ENCODE measurements at places on chromosomes 11 and 22.

DNA sequence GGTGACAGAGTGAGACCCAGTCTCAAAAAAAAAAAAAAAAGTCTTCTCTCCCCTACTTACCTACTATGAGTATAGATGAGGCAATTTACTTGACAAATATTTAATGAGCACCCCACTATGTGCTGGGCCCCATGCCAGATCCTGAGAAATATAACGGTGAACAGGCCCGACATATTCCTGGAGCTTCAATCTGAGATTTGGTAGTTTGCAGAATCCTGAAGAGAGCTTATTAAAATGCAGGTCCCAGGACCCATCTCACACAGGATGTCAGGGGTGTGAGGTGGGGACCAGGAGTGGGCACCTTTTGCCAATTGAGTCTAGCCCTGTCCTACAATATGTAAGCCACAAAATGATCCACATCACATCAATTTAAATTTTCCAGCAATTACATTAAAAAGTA is 44.0 kb downstream of the KCNJ4 start:
- no peak for DNase-seq

DNA sequence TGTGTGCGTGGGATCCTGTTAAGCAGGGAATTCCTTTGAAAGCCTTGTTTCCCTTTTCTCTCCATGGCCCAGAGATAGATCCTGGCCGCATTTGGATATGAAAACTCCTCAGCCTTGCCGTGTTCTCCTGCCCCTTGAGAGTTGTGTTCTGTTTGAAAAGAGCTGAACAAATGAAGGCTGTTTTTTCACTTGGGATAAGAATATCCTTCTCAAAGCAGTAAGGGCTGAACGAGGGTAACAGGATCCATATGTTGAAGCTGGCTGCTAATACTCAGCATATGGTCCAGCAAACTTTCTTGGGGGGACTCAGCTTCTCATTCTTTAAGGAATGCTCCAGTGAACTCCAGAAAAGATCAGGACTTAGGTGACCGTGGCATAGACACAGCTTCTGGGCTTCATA is 114.5 kb upstream of the TTC12 start:
- DNase-seq = no peak

DNA sequence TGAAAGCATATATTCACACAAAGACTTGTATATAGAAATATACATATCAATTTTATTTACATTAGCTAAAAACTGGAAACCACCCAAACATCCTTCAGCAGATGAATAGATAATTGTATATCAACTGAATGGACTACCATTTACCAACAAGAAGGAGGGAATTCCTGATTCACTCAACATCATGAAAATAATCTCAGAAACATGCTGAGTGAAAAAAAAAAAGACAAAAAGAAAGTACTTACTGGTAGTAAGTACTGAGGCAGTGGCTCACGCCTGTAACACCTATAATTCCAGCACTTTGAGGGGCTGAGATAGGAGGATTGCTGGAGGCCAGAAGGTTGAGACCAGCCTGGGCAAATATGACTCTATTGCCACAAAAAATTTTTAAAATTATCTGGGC is 7.4 kb upstream of the IPO7 start:
- no peak for DNase-seq

- DNase-seq = no peak
Measured at GRCh38 chr11:101470881-101471520, 112.8 kb downstream of the TRPC6 start.

GRCh38 chr11:1356007-1356435 is 33.7 kb upstream of the BRSK2 start:
- no peak for DNase-seq

GRCh38 chr22:27075028-27075678 is 417.8 kb downstream of the MIAT start:
- DNase-seq = peak; percentile 59

DNA sequence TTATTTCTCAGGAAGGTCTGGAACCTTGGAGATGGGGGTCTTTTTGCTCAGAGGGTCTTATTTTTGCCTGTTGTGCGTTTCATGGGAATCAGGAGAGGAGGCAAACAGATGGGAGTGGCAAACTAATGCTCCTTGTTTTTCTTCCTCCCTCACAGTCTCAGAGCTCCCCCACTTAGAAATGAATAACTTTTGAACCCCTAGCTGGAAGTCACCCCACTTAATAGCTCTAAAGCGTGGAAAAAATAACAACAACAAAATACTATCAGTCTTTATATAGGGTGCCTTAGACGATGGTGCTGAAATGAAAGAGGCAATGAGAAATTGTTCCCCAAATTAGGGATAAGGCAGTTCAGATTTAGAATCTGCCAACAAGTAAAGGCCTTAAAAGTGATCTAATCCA is 76.8 kb upstream of the BDNF start:
- no peak for DNase-seq

DNA sequence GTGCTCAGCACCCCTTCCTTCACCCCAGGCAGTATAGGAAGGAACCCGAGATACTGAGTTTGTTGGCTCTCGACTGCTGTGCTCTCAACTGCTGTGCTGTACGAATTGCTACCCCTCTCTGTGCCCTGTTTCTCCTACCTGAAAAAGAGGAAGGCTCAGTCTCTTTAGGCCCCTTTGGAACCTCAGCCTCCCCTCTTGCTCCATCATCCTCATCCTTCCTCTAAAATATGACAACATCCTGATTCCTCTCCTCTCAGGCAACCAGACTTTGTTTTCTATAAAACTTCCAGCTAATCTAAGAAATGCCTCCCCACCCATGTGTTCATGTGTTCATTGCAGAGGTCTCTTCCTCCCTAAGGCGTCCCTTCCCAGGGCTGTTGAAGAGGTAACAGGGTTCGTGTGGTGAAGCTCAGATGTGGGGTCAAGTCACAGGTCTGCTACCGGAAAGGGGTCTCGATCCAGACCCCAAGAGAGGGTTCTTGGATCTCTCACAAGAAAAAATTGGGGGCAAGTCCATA is 35.5 kb upstream of the CD82 start:
- no peak for DNase-seq

Data from GM23338 (cell line).